HepG2 (cell line): ENCODE measurements at places on chromosomes 11 and 22. TPM values are rescaled to one million over a fixed set of nuclear protein-coding genes. Genes with fewer than 3 reads are reported as not detected.

Gene MYBPC3
- total RNA-seq = not detected in 2 replicates

Gene PLAAT3
- total RNA-seq = 9.3 and 10.2 TPM in 2 replicates

- H3K36me3 ChIP-seq = no peaks in the 10 kb centered on the region
- no peak within 1 kb of the TSS for H3K27ac ChIP-seq
- H3K27me3 ChIP-seq = no peaks in the 10 kb centered on the region
- H3K4me1 ChIP-seq = peaks cover 37% of the 10 kb centered on the region
- DNase-seq = no peak
- no peak within 1 kb of the TSS for H3K4me3 ChIP-seq
Measured at GRCh38 chr11:111378861-111379601, at the start of gene POU2AF1. TSS of gene POU2AF1 (minus strand) at chr11:111379275. CDS start at chr11:111379177, 98 bp downstream.

- H3K4me1 ChIP-seq = no peaks in the 10 kb centered on the region
- H3K36me3 ChIP-seq = no peaks in the 10 kb centered on the region
- H3K27ac ChIP-seq = no peak overlapping the region
Measured at GRCh38 chr11:117869604-117870003, 6.9 kb downstream of the FXYD6 start.

Gene KCNK4
- not detected in 2 replicates for total RNA-seq
